Stomach (tissue), 19 donors: ENCODE measurements at places on chromosomes 7 and 10. TPM values are rescaled to one million over a fixed set of nuclear protein-coding genes. Genes with fewer than 3 reads are reported as not detected.

AMPH gene
- total RNA-seq, result 12.8 TPM

FZD8 gene
- 1.2 TPM for total RNA-seq

VIPR2 gene
- total RNA-seq, result 13.4 TPM

SPDYE11 gene
- total RNA-seq, result not detected

NKX2-3 gene
- 1.0 TPM for total RNA-seq

PLAU gene
- total RNA-seq, result 16.1 TPM

CTAGE4 gene
- 3.3 TPM for total RNA-seq

MOGAT3 gene
- not detected for total RNA-seq

MSMB gene
- total RNA-seq, result 41.6 TPM

TRIM50 gene
- 27.7 TPM for total RNA-seq

GOLGA7B gene
- total RNA-seq, result 0.58 TPM

KLF14 gene
- total RNA-seq, result not detected

MYL10 gene
- total RNA-seq, result not detected

MYPN gene
- not detected for total RNA-seq

CALHM1 gene
- not detected for total RNA-seq
